Left hindlimb (tissue), 1 donor: ENCODE measurements at places on chromosomes 12 and 14.
A peak's percentile ranks its signal among the peaks of the same experiment; 100 is the strongest.

DNA sequence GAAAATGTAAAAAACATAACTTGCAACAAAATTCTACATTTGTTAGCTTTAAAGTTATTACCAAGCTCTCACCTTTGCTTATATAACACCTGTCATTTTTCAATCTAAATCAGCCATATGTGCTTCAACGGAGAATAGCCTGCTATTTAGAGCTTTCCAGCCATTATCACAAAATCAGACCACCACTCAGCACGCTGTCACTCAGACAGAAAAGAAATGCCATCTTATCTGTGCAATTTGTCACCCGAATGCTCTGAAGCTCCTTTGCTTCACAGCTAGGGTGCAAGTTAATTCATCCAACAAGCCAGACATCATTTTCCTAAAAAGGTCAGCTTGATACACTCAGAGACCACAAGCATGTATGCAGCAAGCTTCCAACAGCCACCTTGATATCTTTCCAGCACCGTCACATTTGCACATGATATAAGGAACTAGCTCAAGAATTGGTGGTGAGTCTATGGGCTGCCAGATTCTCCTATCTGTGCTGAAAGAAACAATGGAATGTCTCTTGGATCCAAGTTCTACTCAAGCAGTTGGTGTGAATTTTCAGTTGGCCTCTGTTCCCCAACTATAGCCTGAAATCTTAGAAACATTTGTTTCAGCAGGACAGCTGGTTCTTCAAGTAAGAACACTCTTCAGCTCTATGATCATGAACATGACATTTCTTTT, 20.0 kb upstream of the IFNG-AS1 start:
- DNase-seq = no peak

DNA sequence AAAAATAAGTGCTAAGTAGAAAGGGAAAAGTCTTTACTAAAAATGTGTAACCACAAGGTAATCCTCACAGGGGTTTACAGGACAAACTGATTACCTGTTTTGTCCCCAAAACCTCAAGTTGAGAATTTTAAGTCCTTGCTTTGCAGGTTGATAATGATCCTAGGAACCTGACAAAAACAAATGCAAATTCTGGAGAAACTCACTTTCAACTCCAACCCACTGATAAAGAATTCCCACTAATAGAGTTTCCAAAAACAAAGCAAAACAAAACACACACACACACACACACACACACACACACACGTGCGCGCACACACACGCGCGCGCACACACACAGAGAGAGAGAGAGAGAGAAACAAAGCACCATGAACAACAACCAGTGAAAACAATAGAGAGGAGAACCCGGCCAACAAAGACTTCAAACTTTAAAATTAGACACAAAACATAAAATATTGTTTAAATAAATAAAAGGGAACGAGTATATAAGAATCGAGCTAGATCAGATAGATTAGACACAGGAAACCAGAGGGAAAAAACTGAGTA, 187.0 kb upstream of the FOXN3 start:
- DNase-seq = no peak

DNA sequence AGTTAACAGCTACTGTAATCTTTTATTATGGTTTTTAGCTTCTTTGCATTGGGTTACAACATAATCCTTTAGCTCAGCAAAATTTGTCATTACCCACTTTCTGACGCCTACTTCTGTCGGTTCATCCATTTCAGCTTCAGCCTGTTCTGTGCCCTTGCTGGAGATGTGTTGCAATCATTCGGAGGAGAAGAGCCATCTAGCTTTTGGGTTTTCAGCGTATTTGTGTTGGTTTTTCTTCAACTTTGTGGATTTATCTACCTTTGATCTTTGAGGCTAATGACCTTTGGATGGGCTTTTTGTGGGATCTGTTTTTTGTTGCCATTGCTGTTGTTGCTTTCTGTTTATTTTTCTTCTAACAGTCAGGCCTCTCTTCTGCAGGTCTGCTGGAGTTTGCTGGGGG, 69.2 kb upstream of the ATXN7L3B start:
- no peak for DNase-seq

DNA sequence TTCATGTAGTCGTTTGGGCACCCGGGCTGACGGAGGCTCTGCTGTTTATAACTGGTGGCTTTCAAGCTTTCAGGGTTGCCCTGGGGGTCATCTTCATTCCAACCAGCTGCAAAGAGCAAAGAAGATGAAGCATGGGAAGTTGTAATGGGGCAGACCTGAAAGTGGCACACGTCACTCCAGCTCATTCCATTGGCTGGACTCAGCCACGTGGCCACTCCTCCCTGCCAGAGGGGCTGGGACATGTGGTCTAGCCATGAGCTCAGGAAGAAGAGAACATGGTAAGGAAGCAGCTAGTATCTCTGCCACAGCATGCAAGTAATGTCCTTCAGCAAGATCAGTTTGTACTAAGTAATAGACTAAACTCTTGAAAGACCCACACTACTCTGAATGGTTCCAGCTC, 51.7 kb upstream of the FERMT2 start:
- DNase-seq = no peak

DNA sequence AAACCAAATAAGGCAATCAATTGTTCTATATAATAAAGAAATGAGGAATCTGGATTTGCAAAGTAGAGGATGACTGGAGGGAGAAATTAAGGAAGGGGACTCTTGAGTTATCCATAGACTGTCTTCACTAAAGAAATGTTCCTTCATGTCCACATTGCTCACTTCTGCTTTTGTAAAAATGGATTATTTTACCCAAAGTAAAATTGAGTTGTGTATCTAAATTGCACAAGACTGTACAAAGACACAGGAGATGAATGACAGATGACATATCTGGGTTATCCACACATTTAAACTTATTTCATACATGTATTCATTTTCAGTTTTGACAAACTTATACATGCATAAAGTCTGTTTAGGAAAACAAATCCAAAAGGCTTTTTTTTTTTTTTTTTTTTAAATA, 11.3 kb downstream of the ATP2B1 start:
- DNase-seq = no peak

DNA sequence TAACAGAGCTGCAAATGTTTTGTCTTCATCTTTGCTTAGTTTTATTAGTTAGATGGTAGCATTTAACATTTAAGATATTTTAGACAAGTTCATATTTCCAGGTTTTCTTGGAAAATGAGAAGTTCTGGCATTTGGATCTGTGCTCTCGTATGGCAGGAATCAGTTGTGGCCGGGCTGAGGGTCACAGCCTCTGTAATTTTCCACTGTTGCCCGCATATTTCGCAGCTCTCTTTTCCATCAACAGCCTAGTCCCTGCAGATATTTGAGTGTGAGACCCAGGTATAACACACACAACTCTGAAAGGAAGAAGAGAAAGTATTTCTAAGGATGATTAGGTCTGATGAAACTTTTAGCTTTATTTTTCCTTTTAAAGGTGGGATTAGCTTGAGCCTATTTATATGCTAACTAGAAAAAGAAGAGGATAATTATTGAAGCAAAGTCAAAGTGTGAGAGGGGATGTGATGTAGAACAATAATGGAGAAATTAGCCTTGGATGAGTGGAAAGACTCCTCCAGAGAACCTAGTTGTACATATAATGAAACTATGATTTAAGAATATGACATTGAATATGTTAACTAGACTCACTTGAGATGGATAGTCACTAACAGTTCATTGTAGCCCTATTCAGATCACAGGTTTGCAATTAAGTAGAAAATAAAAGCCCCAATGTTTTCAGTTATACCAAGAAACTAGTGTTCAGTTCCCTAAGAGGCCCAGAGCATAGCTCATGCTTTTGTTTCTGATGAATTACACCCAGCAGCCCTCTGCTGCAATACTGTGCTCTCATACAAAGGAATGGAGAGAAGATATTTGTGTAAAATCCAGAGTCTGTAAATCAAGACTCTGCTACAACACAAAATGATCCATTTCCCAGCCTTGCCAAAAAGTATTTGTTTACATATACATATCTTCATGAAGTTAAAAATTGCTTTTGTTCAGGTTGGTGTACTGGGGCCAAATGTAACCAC, 158.4 kb downstream of the C12orf50 start:
- no peak for DNase-seq

DNA sequence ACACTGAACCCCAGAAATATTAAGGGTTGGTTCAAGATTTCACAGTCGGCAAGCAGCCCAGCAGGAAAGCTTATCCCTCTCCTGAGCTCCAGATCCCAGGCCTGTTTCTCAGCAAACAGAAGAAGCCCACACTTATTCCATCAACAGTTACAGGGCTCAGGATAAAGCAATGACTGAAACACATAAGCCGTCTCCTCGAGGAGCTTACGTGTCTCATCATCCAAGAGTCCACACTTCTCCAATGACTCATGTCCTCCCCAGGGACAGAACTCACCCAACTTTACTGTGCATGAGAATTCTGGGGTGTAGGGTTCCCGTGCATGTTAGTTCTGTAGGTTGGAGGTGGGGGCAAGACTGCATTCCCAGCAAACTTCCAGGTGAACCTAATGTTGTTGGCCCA, 31.2 kb downstream of the GSC start:
- no peak for DNase-seq

- DNase-seq = no peak
These were observed 247.9 kb upstream of the RTL1 start for GRCh38 chr14:101151226-101151926.

- DNase-seq = peak; percentile 74
These were observed 15.4 kb downstream of the PXN start for GRCh38 chr12:120249875-120250795.

GRCh38 chr12:83468988-83469908, 782.5 kb downstream of the TMTC2 start:
- DNase-seq = no peak

DNA sequence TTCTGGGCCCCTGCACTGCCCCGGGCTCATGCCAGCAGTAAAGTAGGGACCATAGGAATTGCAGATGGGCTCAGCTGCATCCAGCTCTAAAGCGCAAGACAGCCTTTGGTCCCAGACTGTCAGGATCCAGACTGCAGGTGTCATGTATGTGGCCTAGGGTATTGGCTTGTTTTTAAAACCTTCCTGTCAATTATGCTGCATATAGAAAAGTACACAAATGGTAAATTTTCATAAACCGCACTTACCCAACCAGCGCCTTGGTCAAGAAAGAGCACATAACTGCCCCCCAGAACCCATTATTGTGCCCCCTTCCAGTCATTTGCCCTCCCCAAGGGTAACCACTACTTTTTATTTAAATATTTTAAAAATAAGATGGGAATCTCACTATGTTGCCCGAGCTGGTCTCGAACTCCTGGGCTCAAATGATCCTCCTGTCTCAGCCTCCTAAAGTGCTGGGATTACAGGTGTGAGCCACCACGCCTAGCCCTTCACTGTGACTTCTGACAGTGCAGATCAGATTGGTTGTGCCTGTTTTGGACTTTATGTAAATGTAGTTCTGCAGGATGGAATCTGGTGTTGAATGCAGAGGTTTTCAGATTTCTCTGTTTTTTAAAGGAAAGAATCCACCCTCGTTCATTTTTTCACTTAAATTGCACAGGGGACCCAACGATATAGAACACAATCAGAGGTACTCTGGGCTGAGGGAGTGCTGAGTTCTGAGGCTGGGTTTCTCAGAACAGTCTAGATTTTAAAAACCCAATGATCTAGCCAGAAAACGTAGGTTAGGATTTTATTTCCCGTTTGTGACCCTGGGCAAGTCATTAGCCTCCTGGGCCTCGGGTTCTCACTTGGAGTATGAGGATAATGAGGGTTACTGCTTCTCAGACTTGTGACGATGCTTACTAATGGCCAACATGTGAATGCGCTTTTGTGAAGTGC, 6.7 kb downstream of the NR4A1 start:
- no peak for DNase-seq

DNA sequence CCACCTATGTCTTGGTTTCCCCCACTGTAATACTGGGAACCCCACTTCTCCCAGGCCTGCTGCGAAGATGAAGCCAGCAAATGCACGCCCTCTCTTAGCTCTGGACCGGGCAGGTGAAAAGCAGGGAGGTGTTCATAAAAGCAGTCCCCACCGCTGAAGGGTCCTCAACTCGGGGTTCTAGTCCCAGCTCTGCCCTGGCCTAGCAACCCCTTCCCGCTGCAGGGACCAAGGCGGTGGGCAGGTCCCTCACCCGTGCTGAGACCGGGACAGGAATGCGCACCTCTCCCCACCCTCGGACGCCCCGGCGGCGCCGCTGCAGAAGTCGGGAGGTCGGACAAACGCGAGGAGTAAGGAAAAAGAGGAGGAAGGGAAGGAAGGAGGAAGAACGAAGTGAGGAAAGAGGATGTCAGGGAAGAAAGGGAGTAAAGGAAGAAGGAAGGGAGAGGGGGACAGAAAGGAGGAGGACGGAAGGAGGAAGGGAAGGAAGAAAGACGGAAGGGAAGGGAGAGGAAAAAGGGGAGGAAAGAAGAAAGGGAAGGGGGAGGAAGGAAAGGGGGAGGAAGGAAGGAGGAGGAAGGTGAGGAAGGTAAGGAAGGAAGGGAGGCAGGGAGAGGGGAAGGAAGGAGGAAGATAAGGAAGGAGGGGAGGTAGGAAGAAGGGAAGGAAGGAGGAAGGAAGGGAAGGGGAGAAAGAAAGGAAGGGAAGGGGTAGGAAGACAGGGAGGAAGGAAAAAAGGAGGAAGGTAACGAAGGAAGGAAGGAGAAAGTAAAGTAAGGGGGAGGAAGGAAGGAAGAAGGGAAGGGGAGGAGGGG, 701 bp downstream of the SPRING1 start:
- DNase-seq = no peak

- peak; percentile 50 for DNase-seq
These were observed 60.6 kb downstream of the SLC25A47 start for GRCh38 chr14:100383727-100384158.

- DNase-seq = peak; percentile 50
These were observed 26.4 kb downstream of the NOS1 start for GRCh38 chr12:117334855-117335587.

- DNase-seq = no peak
These were observed 165.1 kb downstream of the GXYLT1 start for GRCh38 chr12:41979574-41979973.

DNA sequence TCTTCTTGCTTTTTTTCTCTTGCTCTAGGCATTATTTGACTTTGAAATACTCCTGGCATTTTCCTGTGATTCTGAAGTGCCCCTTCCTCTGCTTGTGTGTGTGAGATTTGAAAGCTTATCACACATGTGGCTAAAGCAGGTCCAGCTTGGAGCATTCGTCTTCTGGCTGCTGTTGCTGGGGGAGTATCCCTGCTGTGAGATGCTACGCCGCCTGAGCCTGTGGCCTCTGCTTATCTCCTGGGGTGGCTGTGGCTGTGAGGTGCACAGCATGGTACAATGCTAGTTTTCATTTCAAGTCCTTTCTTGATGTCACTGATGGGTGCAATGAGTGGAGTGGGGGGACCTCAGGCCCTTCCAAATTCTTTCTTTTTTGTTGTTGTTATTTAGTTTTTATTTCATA, 371.8 kb downstream of the ZFP36L1 start:
- DNase-seq = no peak

DNA sequence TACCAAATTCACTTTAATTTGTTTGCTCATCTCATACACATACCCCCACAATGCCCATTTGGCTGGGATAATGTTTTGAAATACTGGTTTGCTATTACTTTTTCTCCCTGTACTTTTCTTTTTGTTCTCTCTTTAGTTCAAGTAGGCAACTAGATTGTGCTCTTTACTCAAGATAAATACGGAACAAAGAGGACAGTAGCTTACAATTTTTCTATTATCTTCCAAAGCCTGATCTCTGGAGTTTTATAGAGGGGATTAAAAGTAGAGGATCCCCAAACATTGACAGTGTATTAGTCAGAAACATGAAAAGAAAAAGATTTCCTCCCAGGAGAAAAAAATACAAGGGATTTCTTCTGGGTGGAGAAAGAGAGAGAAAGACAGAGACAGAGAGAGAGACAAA, 102.1 kb upstream of the FSCB start:
- DNase-seq = no peak
